ENCODE measurements at places on chromosomes 11 and 22.

GRCh38 chr22:20568502-20569058 is 61.2 kb downstream of the MED15 start:
- no peak for DNase-seq

DNA sequence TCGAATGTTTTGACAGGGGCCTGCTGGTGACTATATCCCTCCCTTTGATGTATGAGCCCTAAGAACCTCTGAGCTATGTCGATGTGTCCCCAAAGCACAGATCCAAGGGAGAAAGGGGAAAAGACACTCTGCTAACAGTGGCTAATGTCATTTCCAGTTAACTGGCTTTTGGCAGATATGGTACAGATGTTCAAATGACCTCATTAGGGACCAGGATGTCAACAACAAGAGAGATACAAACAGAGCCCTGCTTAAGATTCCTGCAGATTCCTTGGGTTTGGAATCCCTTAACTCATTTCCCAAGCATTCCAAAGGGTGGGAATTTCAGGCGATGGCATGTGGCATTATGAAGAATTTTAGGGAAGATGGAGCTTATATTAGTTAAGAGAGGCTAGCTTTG is 517.3 kb downstream of the SOX6 start:
- DNase-seq: no peak

DNA sequence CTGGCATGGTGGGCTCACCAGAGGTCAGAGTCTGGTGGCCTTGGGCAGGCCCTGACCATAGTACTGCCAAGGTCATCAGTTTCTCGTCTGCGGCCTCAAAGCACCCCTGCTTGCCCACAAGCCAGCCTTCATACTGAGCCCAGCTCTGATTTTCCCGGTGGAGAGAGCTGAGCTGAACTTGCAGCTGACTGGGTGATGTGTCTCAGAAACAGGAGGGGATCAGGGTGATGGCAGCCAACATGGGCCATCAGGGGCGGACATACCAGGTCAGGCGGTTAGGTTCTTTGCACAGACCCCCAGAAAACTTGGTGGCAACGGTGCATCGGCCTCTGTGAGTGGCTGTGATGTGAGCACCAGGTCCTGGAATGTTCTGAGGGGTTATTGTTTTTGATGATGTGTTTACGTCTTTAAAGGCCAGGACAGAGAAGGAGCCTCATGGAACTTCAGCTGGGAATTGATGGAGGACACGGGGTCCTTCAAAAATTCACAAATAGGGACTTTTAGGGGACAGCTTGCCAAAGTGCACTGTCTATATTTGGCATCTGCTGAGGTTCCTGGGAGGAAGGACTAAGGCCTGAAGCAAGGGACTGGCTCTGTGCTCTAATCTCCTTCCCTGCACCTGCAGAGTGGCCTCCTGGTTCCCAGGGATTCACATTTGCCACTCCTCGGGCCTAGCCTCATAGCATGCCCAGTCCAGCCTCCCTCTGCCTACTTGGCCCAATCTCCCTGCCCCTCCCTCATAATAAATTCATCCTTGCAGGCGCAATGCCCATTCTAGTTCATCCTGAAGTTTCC is 131.2 kb downstream of the OSBP2 start:
- no peak for DNase-seq

GRCh38 chr11:125679397-125679796 is 1.2 kb downstream of the ACRV1 start:
- no peak for DNase-seq

- no peak for DNase-seq
These were observed 198.8 kb downstream of the CTTN start for GRCh38 chr11:70597006-70597555.

DNA sequence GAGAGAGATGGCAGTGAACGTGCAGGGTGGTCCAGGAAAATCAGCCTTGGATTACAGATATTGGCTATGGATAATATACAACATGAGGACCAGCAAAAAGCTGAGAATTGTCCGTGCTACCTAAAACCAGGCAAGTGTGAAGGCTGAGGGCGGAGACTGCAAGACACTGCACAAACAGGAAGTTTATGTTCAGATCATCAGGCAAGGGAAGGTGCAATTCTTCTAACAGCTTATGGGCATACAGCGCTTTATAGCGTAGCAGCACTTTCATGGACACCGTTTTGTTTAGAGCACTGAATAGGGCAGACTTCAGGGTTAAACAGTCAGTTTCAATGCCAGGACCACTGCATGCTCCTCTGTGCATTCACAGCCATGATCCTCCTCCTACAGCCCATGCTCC is 93.1 kb upstream of the TMEM45B start:
- DNase-seq: no peak

DNA sequence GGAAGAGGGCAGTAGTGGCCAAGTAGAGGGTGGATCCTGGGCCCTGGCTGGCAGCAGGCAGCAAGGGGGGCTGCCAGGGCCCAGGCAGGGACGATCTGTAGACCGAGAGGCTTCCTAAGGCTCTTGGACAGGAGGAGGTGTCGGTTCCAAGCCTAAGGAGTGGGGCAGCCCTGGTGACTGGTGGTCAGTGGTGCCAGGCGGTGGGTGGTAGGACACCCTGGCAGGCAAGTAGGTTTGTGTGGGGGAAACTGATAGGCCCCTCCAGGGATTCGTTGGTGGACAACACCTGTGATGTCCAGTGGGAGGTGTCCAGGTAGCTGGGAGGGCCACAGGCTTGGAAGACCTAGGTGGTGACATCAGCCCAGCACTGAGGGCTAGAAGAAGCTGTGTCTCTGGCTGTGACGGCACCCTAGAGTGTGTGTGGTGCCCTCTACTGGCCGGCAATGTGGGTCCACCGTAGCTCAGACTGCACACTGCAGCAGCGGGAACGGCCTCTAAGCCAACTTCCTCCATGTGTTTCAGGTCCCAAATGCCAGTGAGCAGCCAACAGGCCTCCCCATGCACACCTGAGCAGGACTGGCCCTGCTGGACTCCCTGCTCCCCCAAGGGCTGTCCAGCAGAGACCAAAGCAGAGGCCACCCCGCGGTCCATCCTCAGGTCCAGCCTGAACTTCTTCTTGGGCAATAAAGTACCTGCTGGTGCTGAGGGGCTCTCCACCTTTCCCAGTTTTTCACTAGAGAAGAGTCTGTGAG is 9.4 kb upstream of the SAMM50 start:
- peak; percentile 20 for DNase-seq

GRCh38 chr22:29790061-29790460 is 22.9 kb downstream of the UQCR10 start:
- DNase-seq: no peak

DNA sequence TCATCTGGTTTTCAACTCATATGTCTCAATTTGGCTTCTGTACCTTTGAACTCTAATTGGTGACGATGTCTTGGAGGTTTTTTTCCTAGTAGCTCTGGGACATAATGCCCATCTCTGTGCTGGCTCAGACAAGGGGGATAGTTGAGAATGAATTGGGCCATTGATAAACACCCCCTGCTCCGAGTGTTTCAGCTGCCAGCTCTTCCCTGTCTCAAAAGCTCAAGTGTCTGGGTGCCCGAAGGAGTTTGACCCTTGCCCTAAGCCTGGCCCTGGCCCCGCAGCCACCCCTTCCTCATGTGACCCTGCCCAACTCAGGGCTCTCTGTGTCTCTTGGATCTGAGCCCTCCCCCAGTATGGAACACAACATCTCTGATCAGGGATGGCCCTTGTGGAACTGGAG is 3.0 kb downstream of the INSC start:
- DNase-seq: no peak

DNA sequence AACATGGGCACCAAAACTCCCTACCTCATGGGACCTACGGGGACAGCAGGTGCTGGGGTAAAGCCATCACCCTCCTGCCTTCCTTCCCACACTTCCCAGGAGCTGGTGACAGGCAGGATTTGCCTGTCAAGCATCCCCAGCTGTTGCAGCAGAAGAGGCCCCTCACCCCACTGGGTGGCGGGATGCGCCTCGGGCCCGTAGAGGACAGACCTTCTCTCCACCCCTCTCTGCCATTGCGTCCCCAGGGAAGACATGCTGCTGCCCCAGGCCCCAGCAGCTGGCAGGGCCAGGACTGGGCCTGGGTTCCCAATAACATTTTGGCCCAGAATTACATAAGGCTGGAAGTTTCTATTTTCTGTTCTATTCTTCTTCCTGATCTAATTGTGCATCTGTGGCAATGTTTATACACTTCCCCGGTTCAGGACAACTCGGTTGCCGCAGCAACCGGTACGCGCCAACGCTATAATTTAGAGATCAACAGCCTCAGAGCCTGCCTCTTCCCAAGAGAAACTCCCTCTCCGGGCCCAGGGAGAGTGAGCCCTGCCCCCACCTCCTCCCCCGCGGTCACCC is 25.4 kb downstream of the KCNJ4 start:
- no peak for DNase-seq

DNA sequence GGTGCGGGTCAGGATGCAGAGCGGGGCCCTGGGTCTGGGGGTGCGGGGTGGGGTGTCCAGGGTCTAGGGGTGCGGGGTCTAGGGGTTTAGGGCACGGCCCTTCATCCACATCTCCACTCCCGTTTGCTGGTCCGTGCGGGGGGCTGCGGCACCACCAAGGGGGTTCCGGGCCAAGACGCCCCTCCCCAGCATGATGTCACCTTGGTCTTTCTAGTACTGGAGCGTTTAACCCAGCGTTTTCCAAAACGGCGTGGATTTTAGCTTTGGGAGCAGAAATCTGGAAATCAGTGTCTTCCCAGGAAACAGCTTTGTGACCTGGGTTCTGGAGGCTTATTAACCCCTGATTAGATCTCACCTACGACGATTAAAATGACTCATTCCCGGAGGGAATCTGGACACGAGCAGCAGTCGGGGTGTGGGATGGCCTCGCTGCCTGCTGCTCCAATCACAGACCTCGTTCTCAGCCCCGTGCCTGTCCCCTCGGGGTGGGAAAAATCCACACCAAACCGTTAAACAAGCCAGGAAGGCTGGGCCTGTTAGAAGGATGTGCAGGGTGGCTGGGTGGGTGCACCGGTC is 759 bp downstream of the AP2A2 start:
- no peak for DNase-seq

DNA sequence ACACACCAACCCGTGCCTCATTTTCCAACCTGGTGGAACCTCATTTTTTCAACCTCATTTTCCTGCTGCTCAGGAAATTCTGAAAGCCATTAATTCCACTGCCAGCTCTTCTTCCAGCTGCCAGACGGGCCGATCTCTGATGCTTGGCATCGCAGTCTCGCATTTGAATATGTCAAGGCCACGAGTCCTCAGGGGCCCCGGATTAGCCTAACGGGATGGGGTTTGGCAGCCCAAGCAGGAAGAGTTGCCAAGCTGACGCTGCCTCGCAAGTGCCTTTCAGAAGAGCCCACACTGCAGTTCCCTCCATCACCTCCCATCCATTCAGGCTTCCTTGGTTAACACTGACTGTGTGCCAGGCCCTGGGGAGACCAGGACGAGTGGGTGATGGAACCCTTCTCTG is 8.7 kb downstream of the RASD2 start:
- no peak for DNase-seq

DNA sequence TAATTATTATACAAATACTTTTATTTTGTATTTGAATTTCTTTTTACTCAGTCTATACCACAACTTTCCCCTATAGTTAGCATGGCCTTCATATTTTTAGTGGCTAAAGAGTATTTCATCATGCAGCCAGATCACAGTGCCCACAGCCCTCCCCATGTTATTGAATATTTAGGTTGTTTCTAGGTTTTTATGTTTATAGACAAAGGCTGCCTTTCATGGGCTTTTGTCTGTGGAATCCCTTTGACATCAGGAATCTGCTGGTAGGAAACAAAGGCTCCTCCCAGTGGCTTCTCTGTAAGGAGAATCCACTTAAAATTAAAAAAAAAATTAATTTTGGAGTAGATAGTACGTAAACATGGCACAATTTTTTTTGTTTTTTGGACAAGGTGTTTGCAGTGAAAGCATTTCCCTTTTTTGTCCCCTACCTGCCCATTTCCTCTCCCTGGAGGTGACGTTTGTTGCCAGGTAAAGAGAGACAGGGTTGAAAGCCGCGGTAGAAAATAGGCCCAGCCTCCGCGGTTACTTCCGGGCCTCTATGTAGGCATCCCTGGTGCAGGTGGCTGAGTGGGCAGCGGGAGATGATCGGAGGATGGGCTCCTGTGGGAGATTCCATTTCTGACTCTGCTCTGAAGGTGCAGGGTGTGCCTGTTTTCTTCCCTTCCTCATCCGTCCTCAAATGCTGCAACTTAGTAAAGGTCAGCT is 82.2 kb upstream of the OR4B1 start:
- DNase-seq: no peak

- DNase-seq: no peak
These were observed 6.8 kb upstream of the ACY3 start for GRCh38 chr11:67657300-67657699.

DNA sequence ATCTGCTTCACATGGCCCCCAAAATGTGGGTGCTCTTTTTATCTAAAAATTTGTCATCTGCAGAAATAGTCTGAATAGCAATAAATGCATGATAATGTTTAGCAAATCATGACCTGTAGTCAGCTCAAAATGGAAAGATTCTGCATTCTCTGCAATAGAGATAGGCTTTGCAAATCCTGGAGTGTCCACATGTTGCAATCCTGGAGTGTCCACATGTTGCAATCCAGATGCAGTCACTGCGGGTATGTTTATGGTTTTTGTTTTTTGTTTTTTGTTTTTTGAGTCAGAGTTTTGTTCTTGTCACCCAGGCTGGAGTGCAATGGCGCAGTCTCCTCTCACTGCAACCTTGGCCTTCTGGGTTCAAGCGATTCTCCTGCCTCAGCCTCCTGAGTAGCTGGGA is 20.2 kb upstream of the LRRC32 start:
- no peak for DNase-seq

DNA sequence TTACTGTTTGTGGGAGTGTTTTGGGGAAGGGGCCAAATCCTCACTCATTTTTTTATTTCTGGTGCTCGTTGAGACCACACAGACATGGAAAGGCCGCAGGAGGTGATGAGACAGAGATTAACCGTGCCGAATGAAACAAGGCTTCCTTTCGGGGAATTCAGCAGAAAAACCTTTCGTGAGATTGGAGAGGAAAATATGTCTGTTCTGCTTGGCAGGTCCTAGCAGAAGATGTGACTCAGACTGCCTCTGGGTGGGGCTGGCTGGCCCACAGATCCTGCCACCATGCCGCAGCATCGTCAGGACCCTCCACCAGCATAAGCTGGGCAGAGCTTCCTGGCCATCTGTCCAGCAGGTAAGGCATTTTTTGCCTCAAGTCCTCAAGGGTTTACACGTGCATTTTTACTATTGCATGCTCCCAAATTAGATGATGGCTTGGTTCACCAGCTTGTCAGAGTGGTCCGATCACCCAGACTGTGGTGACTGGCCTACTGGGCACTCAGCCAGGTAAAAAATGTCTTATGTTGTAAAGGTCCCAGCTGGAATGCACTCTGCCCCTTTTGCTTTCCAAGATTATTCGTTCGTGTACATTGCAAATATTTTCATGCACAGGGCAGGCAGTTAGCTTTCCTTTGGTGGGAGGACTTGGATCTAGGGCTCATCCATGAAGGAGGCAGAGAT is 1.5 kb downstream of the DDB2 start:
- peak; percentile 54 for DNase-seq

GRCh38 chr11:10502770-10503169 is 38.2 kb downstream of the RNF141 start:
- no peak for DNase-seq

GRCh38 chr11:115544422-115544948 is 40.3 kb upstream of the CADM1 start:
- no peak for DNase-seq

GRCh38 chr22:30195245-30196140 is 51.1 kb downstream of the LIF start:
- no peak for DNase-seq
